CD4-positive, alpha-beta T cell (primary cell): ENCODE measurements at places on chromosomes 13 and 19.

DNA sequence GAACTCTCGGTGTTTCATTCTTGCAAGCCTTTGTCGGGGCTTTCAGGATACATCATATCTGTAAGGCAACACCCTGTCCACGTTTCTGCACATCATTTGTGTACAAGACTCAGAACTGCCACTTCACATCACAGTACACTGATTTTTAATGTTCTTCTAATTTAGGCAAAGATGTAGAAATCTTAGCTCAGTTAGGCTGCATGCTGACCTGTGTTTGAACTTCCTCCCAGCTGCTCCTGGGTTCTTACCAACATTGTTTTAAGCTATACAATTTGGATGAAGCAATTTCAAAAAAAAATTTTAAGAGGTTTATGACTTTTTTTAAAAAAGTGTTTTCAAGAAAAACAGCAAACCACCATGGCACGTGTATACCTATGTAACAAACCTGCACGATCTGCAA, 1047.9 kb upstream of the SLC10A2 start:
- no peak for DNase-seq

DNA sequence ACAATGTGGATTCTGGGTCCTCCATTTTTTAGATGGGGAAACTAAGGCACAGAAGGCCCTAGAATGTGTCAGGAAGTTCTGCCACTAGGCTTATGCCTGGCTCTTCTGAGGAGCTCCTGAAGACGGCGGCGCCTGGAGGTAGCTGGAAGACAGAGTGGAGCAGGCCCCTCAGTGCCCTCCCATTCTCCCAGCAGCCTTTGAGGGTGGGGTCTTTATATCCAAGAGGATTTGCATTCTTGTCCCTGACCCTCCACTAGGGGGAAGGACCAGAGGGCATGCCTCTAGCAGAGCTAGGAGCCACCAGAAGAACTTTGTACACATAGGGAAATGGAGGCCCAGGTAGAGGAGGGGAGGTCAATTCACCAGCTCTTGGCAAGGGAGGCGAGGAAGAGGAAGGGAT, 9.4 kb downstream of the CELF5 start:
- DNase-seq, result no peak

GRCh38 chr19:49924004-49924880, 4.8 kb upstream of the ATF5 start:
- DNase-seq, result no peak

- no peak for DNase-seq
These were observed 305.3 kb downstream of the IRS2 start for GRCh38 chr13:109481040-109481439.

GRCh38 chr19:4967738-4968461, 1.0 kb upstream of the KDM4B start:
- DNase-seq, result no peak

DNA sequence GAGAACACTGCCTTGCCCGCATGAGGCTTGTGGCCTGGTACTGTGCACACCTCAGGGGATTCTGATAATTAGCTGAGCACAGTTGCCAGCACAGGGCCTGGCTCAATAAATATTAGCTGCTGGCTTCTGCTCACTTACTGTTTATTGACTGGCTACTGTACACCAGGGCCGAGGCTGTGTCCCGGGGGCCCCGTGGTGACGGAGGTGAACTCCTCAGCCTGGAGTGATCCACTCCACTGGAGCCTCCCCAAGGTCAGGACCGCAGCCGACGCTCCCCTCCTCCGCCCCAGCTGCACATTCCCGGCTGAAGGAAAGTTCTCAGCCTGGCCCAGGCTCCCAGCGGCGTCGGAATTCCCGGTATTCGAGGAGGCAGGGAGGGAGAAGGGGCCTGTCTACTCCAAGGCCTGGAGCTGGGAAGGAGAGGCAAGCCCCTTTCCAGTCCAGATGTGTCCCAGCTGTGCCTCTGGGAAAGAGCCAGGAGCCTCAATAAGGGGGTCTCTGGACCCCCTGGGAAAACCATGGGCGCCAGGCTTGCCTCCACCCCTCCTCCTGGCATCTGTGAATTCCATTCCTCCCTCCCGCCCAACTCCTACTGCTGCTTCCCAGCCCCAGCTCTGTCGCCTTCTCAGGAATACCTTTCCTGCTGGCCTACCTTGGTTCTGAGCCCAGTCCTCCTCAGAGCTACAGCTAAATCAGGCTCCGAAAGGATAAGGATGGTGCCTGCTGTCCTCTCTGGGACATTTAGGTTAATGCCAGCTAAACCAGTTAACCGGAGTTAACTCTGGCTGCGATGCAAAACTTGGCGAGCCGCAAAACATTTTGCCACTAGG, 7.3 kb downstream of the RPS16 start:
- DNase-seq, result no peak

GRCh38 chr19:41501854-41502253, 58.9 kb downstream of the ERICH4 start:
- no peak for DNase-seq

DNA sequence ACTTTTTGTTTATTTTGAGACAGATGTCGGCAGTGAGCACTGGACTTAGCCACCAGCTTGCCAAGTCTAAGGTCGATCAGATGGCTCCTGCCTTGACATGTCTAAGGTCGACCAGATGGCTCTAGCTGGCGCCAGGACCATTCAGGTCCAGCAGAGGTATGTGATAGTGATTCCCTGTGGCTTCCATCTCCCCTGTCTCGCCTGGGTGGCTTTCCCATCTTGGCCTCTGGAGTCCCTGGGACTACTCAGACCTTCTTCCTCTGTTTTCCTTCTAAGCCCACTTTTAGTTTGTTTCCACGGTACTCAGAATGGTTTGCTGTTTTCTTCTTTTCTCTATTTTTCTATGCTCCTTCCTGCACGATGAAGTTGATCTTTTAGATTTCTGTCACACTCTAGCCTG, 1435.7 kb downstream of the UQCRFS1 start:
- no peak for DNase-seq

DNA sequence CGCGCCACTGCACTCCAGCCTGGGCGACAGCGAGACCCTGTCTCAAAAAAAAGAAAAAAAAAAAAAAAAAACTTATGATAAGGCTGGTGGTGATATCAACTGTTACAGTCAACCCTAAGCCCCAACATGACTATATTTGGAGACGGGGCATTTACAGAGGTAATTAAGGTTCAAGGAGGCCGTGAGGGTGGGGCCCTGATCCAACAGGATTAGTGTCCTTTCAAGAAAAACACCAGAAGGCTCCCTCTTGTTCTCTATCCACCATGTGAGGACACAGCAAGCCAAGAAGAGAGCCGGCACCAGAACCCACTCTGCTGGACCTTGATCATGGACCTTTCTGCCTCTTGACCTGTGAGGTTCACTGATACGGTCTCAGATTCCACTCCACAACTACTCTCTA, 14.1 kb downstream of the MIER2 start:
- DNase-seq, result no peak

DNA sequence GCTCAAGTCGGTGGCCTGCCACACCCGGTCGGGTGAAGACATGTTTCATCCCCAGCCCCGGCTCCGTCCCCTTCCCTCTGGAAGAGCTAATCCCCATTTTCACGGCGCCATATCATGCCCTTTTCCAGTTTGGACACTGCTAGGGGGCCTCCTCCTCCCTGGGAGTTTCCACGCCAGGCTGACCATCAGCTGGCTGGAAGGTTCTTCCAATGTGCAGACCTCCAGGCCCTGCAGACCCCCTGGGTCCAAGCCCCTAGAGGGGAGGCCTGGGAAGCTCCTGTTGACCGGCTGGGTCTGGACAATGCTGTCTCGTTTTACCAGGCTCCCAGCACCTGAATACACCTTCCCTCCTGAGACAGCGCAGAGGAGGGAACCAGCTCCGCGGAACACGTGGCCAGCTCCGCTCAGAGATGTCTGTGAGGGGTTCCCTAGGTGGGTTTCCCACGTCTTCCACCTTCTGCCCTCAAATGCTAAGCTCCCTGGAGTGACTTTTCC, 44.7 kb upstream of the RANBP3 start:
- DNase-seq, result no peak

GRCh38 chr13:111859354-111860230, 207.4 kb upstream of the SOX1 start:
- DNase-seq, result no peak

DNA sequence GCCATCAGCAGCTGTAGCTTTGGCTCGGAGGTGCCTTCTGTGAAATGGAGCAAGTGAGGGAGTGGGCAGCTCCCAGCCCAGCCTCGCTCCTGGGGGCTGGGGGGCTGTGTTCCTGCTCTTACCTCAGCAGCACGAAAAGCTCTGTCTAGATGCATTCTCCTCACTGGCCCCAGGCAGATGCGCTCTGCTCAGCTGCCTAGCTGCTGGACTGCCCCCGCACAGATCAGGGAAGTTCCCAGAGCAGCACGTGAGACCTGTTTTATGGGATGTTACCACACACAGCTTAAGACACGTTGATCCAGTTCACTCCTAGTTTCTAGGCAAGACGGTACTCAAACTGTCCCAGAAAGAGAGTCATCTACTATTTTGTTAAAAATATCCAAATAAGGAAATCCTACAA, 13.6 kb downstream of the LCP1 start:
- no peak for DNase-seq

DNA sequence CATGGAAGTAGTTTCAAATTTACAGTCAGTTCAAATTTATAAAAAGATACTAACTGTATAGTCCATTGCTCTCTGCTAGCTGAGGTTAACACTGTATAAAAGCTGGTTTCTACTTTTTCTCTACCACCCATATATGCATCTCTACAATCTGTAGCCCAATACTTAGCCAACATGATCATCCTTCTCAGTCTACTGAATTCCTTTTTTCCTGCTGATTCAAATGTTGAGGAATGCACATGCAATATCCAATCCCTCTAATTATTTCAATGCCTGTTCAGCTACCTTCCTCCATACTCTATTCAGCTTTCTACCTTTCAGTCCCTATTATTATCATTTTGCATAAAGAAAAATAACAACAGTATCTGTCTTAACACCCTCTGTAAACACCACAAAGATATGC, 15.6 kb downstream of the KPNA3 start:
- DNase-seq, result no peak

- no peak for DNase-seq
These were observed 215.1 kb downstream of the RBM26 start for GRCh38 chr13:79190932-79191331.

GRCh38 chr19:28289295-28290063, 923.5 kb downstream of the UQCRFS1 start:
- no peak for DNase-seq

DNA sequence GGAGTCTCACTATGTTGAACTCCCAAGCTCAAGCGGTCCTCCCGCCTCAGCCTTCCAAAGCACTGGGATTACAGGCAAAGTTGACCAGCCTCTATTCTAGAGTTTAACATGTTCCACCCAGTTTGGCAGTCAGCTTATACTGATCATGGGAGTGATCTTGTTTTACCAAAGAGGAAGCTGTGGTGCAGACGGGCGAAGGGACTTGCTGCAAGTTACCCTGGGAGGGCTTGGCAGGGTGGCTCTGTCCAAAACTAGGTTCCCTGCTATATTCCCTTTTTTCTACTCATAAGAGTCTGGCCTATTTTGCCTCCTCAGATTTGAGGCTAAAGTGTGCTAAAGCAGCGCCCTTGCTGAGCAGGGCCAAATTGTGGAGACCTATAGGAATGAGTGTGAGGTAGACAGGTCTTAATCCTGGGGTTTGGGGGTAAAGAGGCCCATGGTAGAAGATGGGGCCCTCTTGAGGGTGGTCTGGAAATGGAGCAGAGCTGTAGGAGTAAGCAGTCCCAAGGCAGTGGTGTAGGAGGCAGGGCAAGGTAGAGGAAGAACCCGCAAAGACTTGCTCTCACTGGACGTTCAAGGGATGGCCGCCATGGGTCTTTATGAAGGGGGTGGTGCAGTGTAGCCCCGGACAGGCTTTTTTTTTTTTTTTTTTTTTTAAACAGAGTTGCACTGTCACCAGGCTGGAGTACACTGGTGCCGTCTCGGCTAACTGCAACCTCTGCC, 3.3 kb downstream of the RPS19 start:
- DNase-seq, result no peak

GRCh38 chr13:75723901-75724300, 87.8 kb downstream of the LMO7 start:
- DNase-seq, result no peak

DNA sequence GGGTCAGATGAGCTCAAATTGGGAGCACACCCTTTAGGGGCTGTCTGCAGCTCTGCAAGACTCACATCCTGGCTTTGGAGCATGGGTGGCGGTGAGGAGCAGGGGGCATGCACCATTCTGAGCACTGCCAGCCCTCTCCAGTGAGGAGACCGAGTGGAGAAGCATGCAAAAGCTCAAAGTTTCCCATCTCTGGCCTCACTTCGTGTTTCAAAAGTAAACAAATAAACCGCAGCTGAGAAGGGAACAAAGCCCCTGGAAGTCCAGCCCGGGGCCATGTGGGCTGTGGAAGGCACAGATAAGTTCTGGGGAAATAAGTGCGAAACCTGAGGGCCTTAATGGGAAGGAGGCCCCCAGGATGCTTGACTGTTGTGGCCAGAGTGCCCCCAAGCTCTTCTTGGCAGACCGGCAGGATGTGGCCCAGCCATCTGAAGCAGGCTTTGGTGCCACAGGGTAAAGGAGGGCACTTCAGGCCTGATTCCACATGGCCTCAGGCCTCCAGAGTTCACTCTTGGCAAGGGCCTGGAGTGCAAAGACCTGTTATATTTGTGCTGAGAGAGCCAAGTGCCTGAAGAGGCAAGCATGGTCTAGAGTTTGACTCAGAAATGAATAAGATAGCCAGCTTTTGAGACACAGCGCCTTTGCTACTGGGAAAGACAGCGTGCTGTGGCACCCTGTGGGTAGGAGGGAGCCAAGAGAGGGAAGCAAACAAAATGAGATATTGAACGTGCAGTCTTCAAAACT, 1.2 kb downstream of the MEDAG start:
- no peak for DNase-seq
